Endodermal cell (in vitro differentiated cells): ENCODE measurements at places on chromosomes 1 and 21.

DNA sequence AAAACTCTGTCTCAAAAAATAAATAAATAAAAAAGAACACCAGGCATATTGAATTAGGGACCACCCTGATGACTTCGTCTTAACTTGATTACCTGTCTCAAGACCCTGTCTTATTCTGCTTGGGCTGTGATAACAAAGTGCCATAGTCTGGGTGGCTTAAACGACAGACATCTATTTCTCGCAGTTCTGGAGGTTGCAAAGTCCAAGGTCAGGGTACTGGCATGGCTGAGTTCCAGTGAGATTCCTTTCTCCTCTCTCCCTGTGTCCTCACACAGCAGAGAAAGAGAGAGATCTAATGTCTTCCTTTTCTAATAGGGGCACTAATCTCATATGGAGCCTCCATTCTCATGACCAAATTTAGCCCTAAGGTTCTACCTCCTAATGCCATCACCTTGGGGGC lies 145.6 kb downstream of the HUNK start:
- no peak for DNase-seq

DNA sequence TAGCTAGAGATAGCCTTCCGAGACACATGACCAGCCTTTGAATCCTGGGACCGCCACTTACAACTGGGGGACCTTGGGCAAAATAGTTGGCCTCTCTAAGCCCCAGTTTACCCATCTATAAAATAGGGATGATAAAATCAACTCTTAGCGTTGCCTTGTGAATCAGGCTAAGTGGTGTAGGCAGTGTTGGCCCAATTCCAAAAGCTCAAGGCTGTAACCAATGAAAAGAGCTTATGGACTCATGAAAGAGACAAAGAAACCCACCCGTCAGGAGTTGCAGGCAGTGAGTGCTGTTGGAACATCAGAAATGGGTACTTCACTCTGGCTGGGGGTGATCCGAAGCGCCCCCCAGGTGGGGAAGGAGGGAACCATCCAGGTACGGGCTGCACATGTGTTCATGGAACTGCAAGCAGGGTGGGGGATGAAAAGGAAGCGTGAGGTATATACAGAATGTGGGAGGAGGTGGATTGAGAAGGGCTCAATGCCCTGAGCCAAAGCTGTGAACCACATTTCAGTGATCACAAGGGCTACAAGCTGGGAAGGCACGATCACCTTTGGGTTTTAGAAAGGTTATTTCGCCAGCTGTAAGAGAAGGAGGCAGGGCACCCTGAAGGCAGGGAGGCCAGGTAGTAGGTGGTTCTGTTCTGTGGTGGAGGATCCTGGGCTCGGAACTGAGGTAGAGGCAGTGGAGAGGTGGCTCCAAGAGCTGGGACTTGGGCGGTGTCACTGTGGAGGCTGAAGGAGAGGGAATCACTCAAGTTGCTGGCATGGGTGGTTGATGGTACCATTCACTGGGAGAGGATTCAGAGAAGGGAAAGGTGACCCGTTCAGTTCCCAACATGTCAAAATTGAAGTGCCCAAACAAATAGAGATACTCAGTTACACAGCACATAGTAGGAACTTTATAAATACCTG lies 11.4 kb upstream of the KIAA1614 start:
- DNase-seq, result peak; percentile 28

- DNase-seq, result peak; percentile 30
Observed at GRCh38 chr1:203131548-203132200, 4.1 kb downstream of the ADORA1 start.

GRCh38 chr1:153122831-153123421 lies 9.6 kb upstream of the SPRR2F start:
- peak; percentile 74 for DNase-seq

DNA sequence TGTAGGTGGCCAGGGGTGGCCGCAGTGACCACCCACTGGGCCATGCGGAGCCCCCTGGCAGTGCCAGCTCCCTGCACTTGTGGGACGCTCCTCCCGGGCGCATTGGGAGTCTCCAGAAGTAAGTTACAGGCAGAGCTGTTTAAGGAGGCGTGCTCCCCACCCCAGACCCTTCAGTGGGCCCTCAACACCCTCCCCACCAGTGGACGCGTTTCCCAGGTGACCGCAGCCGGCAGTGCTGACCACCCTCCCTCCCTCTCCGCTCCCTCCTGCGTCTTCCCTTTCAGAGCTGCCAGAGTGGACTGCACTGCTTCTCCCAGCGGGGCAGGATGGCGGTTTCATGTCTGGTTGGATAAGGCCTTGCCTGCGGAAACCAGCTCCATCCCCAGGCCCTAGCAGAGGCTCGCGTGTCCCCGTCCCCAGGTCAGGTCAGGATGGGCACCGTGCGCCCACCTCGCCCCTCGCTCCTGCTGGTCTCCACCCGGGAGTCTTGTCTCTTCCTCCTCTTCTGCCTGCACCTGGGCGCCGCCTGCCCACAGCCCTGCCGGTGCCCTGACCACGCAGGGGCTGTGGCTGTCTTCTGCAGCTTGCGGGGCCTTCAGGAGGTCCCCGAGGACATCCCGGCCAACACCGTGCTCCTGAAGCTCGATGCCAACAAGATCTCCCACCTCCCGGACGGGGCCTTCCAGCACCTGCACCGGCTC lies 1.1 kb downstream of the LRRC3 start:
- DNase-seq, result no peak

DNA sequence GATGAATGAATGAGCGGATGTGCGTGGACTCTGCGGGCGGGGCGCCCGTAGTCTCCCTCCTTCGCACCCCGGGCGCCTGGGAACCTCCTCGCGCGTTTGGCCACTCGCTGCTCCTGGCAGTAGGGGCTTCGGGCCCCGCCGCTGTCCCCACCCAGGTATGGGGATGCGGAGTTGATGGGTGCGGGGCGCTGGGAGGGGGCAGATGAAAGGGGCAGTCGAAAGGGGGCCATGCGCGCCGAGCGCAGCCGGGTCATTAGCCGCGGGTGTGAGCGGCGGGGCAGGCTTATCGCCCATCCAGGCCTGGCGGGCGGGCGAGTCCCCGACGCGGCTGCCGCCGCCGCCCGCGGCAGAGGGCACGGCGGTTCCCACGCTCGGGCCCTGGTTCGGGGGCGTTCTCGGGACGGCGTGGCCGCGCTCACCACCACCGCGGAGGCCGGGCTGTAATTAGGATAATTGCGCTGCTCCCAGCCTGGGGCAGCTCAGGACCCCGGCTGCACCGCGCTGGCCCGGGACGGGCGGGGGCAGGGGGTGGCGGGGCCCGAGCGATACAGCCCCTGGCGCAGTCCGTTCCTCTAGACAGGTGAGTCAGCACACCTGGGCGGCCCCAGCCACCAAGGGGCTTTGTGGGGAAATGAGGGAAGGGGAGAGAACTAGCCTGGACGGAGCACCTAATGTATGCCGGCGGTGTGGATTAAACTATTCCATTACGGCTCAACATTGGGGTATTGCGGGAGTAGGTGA lies 22.1 kb upstream of the CITED4 start:
- peak; percentile 56 for DNase-seq

- DNase-seq, result no peak
Observed at GRCh38 chr1:56056438-56057287, 522.7 kb downstream of the PLPP3 start.

DNA sequence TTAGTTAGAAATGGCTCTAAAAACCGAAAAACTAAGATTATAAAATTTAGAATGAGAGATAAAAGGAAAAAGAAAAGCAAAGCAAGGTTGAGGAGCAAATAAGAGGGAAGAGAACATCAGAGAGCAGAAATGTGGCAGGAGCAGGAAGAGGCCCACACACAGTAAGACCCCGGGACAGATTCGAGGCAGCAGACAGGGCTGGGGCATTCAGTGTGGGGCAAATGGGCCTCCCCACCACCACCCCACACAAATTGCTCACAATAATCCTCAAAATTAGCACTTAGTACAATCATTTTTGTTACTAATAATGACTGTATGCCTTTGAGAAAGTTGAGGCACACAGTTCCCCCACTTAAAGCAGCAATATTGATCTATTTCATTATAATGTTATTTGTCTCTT lies 17.1 kb upstream of the SLC44A3 start:
- no peak for DNase-seq

- no peak for DNase-seq
Observed at GRCh38 chr1:59025898-59026426, 242.1 kb upstream of the JUN start.

GRCh38 chr1:55970526-55971110 lies 608.7 kb downstream of the PLPP3 start:
- no peak for DNase-seq

DNA sequence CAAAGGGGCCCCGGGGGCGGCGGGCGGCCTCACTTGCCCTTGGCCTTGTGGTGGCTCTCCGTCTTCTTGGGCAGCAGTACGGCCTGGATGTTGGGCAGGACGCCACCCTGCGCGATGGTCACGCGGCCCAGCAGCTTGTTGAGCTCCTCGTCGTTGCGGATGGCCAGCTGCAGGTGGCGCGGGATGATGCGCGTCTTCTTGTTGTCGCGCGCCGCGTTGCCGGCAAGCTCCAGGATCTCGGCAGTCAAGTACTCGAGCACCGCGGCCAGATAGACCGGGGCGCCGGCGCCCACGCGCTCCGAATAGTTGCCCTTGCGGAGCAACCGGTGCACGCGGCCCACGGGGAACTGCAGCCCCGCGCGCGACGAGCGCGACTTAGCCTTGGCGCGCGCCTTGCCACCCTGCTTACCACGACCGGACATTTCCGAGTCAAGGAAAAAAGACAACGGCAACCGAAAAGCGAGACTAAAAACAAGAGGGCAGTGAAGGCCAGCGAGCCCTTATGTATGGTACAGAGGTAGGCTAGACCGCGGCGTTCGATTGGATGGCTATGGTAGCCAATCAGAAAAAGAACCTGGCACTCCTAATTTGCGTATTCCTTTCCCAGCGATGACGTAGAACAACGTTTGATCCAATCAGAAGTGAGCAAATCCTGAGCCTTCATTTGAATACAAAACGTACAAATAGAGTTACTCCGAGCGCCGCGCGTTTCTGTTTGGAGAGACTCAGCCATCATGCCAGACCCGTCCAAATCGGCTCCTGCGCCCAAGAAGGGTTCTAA lies 29.6 kb upstream of the RNF187 start:
- DNase-seq, result peak; percentile 96

GRCh38 chr1:201883786-201884185 lies 4.9 kb upstream of the SHISA4 start:
- DNase-seq, result no peak

GRCh38 chr1:8218351-8219092 lies 99.4 kb upstream of the SLC45A1 start:
- DNase-seq, result no peak

DNA sequence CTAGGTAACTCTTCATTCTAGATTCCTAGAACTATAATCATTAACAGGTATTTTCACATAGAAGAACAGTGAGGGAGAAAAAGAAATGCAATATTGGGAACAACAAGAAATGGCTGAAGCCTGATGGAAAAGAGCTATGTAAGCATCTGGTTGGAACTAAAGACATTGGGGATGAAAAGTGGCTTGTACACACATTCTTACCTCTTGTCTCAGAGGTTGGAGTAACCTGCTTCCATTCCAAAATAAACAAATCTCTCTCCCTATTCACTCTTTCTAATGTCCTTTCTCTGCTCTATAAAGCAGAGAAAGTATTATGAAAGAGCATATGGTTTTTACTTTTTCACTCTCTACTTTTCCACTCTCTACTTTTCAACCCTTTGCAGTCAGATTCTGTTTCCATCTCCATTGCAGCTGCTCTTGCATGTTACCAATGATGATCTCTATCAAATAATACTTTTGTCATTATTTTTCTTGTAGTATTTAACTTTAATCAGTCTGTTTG lies 37.5 kb downstream of the CMPK1 start:
- DNase-seq, result no peak

GRCh38 chr21:31803039-31804007 lies 69.5 kb upstream of the HUNK start:
- no peak for DNase-seq

- DNase-seq, result no peak
Observed at GRCh38 chr1:233379869-233380438, 52.4 kb downstream of the MAP3K21 start.

DNA sequence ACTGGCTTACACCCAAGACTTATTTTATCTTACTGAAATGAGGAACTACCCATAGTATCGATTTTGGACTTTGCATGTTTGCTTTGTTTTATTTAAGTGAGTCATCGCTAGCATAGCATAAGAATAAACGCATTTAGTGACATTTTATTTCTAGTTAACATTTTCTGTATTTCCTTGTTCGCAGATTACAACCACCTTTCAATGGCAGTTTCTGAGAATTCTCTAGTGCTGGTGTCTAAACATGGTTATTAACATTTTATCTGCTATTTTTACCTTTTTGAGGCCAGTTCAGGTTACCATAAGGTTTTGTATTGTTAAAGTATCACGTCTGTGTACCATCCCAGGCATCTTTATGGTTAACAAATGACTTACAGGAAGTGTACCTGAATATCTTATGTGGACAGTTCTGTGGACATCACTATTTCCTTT lies 24.5 kb downstream of the EEIG2 start:
- DNase-seq, result no peak

GRCh38 chr1:74853756-74854155 lies 120.8 kb downstream of the TYW3 start:
- no peak for DNase-seq

GRCh38 chr1:33249422-33249821 lies 6.9 kb upstream of the ZNF362 start:
- DNase-seq, result no peak

DNA sequence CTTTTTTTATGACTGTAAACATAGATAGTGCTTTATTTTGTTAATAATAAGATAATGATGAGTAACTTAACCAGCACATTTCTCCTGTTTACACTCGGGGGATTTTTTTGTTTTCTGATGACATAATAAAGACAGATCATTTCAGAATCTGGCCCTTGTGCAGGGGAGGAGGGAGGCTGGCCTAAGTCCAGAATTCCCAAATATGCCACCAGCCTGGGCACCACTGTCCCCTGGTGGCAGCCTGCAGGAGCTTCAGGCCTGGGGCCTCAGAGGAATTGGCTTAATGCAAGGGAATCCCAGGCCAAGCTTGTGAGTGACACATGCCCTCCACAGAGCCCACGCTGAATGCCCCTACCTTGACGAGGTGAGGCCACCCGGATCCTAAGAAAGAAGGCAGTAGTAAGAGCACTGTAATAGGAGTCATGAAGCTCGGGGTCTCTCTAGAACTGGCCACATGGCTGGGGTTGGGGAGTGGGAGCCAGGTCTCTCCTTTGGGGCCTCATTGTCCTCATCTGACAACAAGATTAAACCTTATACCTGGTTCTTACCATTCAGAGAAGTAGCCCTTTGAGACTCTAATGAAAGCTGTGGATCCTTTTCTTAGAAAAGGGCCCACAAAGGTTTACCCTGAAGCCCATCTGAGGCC lies 24.1 kb downstream of the ETNK2 start:
- peak; percentile 85 for DNase-seq

- peak; percentile 61 for DNase-seq
Observed at GRCh38 chr1:86823821-86824500, 90.0 kb downstream of the SELENOF start.

- DNase-seq, result no peak
Observed at GRCh38 chr1:44354268-44354839, 703 bp downstream of the ERI3 start.

- DNase-seq, result no peak
Observed at GRCh38 chr1:100955322-100955721, 59.4 kb downstream of the SLC30A7 start.

GRCh38 chr1:172286629-172287076 lies 133.8 kb upstream of the C1orf105 start:
- no peak for DNase-seq
